Kidney capillary endothelial cell (primary cell): ENCODE measurements at places on chromosomes 12 and 14.
A peak's percentile ranks its signal among the peaks of the same experiment; 100 is the strongest.

DNA sequence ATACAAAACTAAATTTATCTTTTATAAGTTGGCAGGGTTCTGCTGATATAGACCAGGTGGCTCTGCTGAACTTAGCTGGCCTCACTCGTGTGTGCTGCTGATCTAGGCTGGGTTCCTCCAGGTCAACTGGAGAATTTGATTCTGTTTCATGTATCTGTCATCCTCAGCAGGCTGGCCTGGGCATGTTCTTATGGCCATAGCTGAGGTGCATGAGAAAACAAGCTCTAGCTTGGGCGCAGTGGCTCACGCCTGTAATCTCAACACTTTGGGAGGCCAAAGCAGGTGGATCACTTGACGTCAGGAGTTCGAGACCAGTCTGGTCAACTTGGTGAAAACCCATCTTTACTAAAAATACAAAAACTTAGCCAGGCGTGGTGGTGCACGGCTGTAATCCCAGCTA is 24.3 kb upstream of the BCL2L14 start:
- DNase-seq, result no peak

DNA sequence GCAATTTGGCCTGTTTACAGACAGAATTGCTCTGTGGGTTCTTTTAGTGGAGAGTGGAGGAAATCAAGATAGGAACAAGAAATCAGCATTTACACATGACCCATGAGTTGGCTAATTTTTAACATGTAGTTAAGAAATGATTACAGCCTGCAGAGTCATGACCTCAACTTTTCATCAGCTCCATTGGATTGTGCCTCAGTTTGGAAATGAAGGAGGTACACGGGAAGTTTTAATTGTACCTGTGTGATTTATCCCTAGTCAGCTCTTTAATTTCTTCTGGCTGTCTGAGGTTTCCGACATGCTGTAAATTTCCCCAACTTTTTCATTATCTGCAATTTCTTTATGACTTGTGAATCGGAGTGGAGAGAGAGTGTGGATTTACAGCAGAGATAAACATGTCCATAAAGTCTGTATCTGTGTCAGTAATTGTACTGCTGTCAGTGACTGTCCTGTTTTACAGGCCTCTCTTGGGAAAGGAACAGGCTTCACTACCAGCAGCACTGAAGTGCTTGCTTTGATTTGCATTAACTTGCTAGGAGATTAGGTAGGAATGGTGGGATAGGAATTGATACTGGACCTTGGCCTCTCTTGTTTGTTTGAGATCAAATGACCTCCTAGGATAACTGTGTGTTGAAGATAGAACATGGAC is 49.2 kb downstream of the LIN52 start:
- no peak for DNase-seq

- DNase-seq, result no peak
These were observed 9.7 kb upstream of the FOS start for GRCh38 chr14:75268633-75269550.

DNA sequence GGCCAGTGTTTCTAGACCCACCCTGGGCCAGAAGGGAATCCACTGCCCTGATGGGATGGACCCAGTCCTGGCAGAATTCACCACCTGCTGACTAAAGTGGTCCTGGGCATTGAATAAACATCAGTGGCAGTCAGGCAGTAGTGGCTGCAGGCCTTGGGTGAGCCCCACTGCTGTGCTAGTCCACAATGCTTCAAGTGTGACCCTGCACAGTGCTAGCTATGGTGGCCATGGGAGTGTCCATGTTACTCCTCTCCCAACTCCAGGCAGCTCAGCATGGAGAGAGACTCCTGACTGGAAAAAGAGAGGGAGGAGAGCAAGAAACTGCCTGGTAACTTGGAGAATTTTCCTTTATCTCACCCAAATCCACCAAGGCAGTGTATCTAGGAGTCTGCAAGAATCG is 17.5 kb upstream of the CSRP2 start:
- no peak for DNase-seq

DNA sequence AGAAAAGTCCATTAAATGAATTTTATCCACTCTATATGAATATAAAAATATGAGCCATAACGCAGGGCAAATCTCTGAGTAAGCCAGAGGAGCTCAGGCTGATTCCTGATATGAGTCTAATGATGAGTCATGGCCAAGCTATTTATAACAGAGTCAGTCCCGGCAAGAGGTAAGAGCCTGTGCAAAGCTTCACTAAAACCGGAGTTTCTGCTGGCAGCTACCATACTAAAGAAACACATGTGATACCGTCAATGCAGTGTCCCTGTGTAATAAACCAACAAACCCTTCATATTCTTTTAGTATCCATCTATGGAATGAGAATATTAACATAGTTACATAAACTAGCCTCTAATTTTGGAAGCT is 319.4 kb downstream of the KCNC2 start:
- DNase-seq, result peak; percentile 90

- no peak for DNase-seq
These were observed 48.8 kb downstream of the E2F7 start for GRCh38 chr12:77016606-77017005.

GRCh38 chr12:269191-269590 is 6.6 kb upstream of the SLC6A13 start:
- DNase-seq, result no peak

DNA sequence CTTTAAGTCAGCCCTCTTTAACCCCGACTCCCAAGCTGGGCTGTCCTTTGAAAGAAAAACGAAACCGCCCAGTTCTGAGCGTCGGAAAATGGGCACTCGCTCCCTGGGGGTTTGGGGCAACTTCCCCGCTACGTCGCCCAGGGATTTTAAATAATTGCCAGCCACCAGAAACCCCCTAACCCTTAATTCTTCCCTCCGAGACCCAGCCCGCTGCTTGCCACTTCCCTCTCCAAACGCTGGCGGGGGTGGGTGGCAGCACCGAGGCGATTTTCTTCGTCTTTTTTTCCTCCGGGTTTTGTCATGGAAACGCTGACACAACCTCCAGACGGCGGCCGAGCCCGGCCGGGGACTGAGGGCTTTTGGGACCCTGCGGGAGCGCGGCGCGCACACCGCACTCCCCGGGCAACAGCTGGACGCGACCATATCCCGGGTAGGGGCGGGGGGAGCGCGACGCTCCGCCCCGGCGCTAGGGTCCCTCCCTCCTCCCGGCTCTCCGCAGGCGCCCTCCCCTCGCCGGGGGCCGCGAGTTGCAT is at the start of gene CHST11:
TSS of gene CHST11 (plus strand) at position 532 of the 533 bp plus-strand sequence.
- DNase-seq, result peak; percentile 86

- DNase-seq, result no peak
These were observed 110.8 kb upstream of the EEA1 start for GRCh38 chr12:93039930-93040329.

- no peak for DNase-seq
These were observed 7.3 kb upstream of the TRPV4 start for GRCh38 chr12:109840305-109841074.

DNA sequence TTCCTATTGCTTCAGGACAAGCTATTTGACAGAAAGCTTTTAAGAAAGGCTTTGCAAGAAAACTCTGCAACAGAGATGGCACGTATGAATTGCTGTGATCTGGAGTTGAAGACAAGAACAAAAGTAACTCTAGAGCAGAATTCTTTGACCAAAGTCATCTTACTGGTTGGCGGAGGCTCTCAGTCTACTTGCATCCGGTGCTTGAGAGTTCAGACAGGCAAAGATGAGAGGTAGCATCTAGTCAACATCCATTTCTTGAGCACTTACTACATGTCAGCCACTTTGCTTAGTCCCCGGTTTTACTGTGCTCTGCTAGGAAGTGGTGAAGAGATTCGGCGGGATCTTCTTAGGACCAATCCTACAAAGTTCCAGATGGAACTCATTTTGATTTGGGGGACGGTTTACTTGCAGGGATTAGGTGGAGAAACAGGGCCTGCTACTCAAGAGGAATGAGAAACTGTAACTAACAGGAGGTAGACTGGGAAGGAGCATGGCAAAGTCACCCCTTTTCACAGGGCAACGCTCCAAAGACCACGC is 404 bp upstream of the CCDC91 start:
- DNase-seq, result peak; percentile 4

GRCh38 chr12:107326237-107326636 is 232.9 kb upstream of the CRY1 start:
- DNase-seq, result no peak

DNA sequence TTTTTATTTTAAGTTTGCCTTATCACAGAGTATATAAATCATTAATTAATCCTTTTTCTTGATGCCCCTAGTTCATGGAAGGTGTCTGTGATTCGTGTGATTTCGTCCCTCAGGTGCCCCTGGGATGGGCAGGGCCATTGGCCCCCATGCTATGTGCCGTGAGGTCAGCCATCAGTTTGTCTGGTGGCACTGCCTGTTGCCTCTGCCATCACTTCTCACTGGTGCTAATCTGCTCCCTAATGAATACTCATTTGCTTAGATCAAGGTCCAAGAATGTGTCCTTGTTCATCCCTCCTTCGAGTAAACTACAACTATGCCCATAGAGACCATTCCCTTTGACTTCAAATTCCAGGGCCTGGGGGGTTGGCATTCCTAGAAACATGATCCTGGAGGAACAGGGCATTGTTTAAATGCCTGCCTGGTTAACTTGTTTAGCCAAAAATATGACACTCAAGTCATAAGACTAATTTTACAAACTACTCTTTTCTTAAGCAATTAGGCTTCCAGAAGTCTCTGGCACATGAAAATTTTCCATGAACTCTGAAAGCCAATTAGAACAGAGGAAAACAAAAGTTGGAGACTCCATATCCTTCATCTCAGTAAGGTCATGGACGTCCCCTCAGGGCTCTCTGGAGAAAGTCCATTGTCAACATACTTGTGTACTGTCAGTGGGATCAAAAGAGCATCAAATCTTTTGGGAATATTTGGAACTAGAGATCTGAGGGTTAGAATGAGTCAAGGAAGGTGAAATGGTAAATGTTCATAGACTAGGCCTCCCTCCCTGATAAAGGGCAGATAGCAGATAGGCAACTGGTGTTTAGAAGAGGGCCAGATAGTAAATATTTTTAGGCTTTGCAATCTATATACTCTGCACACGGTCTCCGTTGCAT is 90.9 kb upstream of the PLXNC1 start:
- no peak for DNase-seq

GRCh38 chr14:75059642-75060041 is 4.2 kb downstream of the ACYP1 start:
- DNase-seq, result no peak

DNA sequence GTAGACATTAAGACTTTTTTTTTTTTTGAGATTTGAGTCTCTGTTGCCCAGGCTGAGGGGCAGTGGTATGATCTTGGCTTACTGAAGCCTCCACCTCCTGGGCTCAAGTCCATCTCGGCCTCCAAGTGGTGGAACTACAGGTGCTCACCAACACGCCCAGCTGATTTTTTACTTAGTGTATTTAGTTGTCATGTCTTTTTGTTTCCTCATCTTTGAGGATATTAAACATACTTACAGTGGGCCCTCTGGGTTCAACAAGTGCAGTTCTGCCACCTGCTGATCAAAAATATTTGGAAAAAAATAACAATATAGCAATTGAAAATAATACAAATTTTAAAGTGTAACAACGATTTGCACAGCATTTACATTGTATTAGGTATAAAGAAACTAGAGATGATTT is 4.4 kb upstream of the B4GALNT1 start:
- DNase-seq, result no peak

- peak; percentile 28 for DNase-seq
These were observed 41.4 kb downstream of the COX16 start for GRCh38 chr14:70317969-70318634.

GRCh38 chr12:130372936-130373335 is 35.2 kb downstream of the PIWIL1 start:
- DNase-seq, result no peak

GRCh38 chr14:89394972-89395371 is 22.1 kb downstream of the FOXN3 start:
- no peak for DNase-seq

DNA sequence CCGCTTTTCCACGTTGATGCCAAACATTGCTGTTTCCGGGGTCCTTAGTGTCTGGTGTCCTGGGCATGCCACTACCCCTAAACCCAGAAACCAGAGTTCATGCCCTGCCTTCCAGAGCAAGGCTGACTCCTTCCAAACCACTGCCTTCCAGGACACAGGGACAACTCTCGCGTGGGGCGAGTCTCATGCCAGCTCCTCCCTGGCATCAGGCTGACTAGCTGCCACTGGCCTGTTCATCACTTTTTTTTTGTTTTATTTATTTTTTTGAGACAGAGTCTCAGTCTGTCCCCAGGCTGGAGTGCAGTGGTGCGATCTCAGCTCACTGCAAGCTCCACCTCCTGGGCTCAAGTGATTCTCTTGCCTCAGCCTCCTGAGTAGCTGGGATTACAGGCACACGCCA is 4.8 kb downstream of the SETD1B start:
- DNase-seq, result no peak

- DNase-seq, result no peak
These were observed 6.4 kb upstream of the RABGGTA start for GRCh38 chr14:24277606-24278321.

DNA sequence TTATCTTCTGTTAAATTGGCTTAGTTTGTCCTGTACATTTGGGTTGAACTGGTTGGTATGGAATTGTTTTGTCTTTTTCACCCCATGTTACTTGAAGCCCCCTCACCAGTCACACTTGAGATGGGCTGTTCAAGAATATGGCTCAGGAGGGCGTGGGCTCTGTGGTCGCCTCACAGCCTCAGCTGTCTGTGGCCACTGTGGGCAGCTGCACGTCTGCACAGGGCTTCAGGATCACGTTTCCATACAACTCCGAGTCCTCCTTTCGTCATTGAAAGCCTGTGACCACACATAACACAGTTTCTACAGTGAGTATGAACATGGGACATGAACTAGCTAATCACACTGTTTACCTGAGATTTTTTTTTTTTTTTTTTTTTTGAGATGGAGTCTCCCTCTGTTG is 81.3 kb downstream of the MOK start:
- DNase-seq, result no peak

DNA sequence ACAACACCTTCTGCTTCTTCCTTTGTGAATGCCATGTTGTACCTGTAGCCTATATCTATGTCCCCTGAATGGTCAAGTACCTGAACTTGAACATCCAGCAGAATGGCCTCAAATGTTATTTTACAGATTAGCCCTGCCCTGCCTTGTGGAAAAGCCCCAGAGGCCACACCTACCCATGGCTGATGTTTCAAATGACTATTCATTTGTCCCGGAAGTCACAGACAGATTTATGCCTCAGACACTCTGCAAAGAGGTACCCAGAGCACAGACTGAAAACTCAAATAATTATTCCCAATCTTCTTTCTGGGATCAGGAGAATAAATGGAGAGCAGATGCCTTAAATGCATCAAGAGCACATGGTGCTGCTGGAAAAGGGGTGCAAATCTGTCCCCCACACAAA is 13.0 kb upstream of the DPF3 start:
- no peak for DNase-seq

DNA sequence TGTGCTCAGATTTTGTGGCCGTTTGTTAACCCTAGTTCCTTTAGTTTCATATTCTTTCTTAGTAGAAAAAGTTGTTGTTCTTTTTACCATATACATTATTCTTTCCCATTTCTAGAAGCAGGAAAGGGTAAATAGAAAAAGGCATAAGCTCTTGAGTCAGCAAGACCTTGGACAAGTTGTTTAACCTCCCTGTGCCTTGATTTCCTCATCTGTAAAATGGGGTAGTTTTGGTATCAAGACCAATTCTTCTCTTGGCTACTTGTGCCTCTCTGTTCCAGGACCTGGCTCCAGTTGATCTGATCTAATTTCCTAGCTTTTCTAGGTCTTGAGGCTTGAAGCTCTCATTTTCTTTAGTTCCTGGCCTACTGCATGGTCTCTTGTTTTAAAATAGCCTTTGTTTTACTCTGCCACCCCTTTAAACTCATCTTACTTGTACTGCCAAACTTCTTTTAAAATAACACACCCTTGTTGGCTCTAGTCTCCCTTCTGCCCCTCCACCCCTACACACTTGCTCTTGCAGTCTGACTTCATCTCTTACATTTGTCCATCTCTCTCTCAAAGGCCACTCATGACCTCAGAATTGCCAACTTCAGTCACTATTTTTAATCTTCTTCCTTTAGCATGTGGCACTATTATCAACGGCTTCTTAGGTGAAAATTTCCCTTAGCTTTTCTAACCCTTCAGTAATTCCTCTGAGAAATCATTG is 143.7 kb downstream of the TTLL5 start:
- no peak for DNase-seq
